Hematopoietic multipotent progenitor cell treated with erythropoietin and hydrocortisone succinate and interleukin-3 and kit ligand, for 8 days (in vitro differentiated cells): ENCODE measurements at places on chromosomes 11 and 22.
A peak's percentile ranks its signal among the peaks of the same experiment; 100 is the strongest.

DNA sequence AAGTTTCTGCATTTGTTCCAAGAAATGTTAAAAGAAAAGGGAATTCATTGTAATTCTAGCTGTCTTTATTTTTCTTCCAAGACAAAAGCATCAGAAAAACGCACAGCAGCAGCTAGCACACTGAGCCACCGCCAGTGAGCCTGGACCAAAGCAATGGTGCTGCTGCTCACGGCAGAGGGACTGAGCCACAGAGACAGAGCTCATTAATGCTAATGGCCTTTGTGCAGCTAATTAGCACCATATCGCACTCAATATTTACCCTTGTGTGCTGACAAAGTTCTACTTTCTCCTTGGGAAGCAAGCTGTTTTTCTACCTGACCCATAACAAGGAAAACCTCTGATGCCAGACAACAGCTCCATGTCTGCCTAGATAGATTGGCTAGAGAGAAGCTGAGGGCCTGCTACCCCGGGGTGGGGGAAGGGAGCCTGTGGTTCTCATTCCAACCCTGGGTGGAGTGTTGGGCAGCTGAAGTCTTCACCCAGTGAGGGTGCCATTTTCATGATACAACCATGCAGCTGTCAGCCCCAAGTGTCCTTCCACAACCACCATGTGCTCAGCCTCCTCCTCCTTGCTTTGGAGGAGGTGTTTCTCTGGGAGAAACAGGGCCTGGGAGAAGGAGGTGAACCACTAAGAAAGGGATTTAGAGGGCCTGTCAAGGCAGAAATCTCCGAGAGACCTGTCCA lies 131.1 kb upstream of the NCAM1 start:
- DNase-seq: no peak

- DNase-seq: no peak
Measured at GRCh38 chr11:130523609-130524008, 75.2 kb downstream of the ADAMTS15 start.

DNA sequence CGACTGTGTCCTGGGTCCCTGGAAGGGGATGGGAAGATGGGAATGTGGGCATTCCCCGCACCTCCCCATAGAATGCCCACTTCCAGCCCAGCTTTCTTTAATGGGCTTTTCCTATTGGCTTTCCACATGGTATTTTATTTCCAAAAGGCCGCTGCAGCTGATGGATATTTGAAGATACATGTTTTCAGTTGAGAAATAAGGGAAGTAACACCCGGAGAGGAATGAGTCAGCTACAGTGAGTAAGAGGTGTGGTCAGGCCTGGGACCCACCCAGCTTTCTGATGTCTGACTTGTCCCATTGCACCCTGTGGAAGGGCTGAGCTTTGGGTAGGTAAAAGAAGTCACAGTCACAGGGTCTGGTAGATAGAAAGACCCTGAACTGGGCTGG lies 476.9 kb downstream of the MIAT start:
- peak; percentile 76 for DNase-seq

DNA sequence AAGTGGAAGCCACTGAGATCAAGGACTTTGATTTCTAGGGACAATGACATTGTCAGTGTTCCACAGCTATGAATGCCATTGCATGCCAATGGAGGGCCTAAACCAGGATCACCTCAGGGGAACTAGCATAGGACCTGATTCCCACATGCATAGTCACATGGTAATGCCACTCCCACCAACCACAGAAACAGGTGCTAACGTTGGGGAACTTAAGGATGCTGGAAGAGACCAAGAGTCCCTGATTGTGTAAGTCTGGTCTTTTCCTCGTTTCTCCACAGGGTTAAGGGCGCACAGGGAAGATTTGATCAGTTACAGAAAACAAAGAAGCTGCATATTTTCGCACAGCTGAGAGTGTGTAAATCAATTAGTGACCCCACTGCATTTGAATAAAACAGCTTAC lies 59.4 kb upstream of the CD44 start:
- DNase-seq: no peak

GRCh38 chr22:45271667-45272201 lies 13.0 kb upstream of the UPK3A start:
- no peak for DNase-seq

GRCh38 chr22:20464096-20464614 lies 26.5 kb upstream of the SCARF2 start:
- DNase-seq: no peak

- DNase-seq: no peak
Measured at GRCh38 chr11:57699813-57700212, 12.2 kb downstream of the MED19 start.

- DNase-seq: no peak
Measured at GRCh38 chr11:87173185-87174039, 135.7 kb downstream of the TMEM135 start.

DNA sequence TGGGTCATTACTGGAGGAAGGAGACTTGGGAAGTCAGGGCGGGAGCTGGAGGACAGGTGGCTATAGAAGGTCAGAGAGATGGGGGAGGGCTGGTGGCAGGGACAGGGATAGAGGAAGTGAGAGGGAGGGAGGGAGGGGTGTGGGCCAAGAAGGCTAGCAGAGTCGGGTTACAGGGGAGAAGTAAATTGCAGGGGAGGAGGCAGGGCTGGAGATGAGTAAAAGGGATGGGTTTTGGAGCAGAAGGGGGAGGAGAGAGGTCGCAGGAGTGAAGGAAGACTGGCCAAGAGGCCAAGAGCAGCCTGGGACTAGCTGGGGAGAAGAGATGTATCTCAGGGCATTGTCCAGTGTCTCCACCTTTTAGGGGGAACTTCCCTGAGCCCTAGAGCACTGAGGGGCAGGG lies 33.0 kb downstream of the LRRC10B start:
- DNase-seq: no peak

DNA sequence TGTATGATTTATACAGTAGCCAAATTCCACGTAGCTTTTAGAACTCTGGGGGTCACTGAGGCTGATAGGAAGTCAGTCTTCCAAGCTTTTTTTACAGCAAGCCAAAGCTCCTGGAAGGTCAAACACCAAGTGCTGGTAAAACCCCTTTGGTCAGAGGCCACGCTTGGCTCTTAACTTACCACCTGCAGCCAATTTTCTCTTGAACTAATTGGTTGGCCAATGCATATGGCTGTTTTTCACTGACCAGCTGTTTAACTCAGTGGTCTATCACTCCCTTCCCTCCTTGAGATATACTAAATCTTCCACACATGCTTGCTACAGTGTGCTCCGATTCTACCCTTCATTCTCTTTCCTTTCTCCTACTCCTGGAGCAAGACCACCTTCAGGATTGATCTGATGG lies 116.0 kb downstream of the FAR1 start:
- DNase-seq: no peak

- DNase-seq: peak; percentile 62
Measured at GRCh38 chr11:8767466-8768142, 85.0 kb downstream of the RPL27A start.

GRCh38 chr11:75149766-75150465 lies 991 bp upstream of the SLCO2B1 start:
- DNase-seq: no peak

GRCh38 chr11:104991994-104992393 lies 23.6 kb upstream of the CASP4 start:
- DNase-seq: no peak

DNA sequence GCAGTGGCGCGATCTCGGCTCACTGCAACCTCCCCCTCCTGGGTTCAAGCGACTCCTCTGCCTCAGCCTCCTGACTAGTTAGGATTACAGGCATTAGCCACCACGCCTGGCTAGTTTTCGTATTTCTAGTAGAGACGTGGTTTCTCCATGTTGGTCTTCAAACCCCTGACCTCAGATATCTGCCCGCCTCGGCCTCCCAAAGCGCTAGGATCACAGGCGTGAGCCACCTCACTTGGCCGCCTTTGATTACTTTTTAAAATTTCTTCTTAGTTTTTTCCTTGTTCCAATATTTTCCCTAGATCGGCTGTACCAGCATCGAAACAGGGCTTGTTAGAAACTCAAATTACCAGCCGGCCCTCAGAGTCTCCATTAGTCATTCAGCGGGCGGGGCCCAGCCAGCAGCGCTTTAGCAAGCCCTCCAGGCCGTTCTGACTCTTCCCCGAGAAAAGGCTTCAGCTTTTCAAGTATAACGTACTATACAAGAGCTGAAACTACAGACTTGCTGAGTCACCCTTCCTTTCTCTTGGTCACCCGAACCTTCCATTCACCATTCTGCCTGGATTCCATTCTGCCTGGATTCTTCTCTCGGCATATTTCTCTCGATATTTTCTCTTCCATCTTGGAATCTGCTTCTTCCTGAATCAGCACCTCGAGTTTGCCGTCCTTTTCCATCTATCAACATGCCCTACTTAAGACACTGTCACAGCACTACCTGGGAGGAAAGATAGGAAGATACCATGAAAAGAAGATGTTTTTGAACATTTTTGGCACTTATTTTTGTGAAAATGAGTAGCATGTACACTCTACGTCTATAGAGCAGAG lies 6.7 kb upstream of the CAPRIN1 start:
- peak; percentile 80 for DNase-seq

GRCh38 chr11:10891151-10891720 lies 33.4 kb upstream of the ZBED5 start:
- no peak for DNase-seq

DNA sequence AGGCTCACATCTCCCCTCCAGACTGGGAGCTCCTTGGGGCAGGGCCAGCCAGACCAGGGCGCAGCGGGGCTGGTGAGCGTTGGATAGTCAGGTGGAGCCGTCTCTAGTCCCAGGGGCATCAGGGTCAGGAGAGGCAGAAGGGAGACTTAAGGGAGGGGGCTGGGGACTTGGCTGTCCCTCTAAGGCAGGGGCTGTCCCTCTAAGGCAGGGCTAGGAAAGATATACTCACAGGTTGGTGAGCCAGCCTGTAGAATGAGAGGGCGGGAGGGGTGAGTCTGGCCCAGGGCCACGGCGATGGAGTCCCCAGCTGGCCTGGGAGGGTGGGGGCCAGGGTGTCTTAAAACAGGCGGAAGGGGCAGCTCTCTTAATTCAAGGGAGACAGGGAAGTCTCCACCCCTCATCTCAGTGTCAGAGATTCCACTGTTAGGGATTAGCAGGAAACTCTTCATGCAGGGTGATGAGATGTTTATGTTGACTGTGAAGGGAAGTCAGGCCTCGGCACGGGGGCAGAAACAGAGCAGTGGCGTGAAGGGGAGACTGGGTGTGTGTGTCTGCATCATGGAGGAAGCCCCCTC lies 11.3 kb downstream of the P2RY2 start:
- no peak for DNase-seq

GRCh38 chr11:2149864-2150847 lies 10.9 kb downstream of the INS start:
- DNase-seq: peak; percentile 34

DNA sequence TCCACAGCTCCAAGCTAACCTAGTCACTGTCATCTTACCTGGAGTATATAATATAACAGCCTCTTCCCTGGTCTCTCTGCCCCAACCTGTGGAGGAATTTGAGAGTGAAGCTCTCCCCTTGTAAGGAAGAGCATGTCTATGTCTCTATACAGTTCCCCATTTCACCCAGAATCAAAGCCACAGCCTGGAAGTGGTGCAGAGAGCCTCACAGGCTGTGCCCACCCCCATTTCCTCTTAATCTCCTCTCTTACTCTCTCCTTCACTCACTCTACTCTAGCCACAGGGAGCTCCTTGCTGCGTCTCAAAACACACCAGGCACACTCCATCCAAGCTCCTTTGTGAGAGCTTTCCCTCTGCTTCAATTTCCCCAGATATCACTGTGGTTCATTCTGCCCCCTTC lies 302.5 kb upstream of the ISX start:
- DNase-seq: no peak

- DNase-seq: no peak
Measured at GRCh38 chr22:46352691-46353386, 17.3 kb downstream of the TRMU start.

- DNase-seq: no peak
Measured at GRCh38 chr11:86099874-86100273, 31.0 kb upstream of the PICALM start.
